ENCODE measurements at places on chromosomes 1 and 21. TPM values are rescaled to one million over a fixed set of nuclear protein-coding genes. Genes with fewer than 3 reads are reported as not detected.

DNA sequence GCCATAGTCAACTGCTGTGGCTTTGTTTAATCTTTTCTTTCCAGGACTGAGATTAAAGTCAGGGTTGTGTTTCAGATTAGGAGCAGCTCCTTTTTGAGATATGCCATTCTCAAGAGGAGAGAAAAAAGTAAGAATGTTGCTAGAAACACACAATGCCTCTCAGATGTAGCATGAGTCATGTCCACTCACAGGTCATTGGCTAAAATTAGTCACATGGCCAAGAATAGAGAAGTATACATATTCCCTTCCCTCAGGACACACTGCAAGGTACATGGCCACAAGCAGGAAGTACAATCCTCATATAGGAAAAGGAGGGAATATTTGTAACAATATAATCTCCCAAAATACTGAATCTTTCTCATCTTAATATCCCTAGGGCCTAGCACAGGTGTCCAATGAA lies 141.9 kb upstream of the PTBP2 start:
- DNase-seq = peak; percentile 35

Gene FCGR3B
- not detected for total RNA-seq

DNA sequence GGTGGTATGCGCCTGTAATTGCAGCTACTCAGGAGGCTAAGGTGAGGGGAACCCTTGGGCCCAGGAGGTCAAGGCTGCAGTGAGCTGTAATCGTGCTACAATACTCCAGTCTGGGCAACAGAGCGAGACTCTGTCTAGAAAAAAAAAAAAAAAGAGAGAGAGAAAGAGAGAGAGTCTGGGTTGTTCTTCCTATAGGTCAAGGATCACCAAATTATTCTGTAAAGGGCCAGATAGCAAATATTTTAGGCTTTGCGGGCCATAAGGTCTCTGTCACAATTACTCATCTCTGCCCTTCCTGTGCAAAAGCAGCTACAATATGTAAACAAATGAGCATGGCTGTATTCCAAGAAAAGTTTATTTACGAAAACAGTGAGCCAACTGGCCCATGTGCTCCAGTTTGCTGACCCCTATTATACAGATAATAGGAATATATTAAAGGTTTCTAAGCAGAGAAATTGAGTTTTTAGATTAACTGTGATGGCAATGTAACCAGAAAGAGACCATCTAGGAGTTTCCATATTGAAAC lies 2.1 kb downstream of the SASS6 start:
- DNase-seq = no peak

DNA sequence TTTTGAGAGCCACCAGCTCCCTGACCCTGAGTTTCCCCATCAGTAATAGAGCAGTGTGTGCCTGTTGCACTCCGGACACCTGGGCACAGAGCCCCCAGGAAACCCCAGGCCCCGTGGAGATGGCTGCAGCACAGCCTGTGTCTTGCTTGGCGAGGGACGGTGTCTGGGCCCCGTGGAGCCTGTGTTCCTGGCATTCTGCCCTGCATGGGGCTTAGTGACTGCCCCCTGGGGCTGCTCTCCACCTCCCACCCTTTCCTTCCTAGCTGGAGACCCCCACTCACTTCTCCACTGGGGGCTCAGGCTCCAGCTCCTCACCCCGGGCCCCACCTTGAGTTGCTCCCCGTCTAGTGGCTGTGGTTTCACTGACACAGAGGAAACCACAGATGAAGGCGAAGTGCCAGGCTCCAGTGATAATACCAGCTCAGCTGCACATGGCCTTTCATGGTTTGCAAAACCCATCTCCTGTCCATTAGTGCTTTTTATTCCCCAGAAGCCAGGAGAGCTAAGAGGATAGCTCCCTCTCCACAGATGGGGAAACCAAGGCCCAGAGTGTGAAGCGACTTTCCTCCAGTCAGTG lies 39.4 kb downstream of the DMRTB1 start:
- no peak for DNase-seq

- DNase-seq = no peak
These were observed 169.9 kb upstream of the CSF3R start for GRCh38 chr1:36652586-36652985.

Gene APOBEC4
- not detected for total RNA-seq

GRCh38 chr1:211493876-211494653 lies 2.1 kb upstream of the RD3 start:
- DNase-seq = no peak

DNA sequence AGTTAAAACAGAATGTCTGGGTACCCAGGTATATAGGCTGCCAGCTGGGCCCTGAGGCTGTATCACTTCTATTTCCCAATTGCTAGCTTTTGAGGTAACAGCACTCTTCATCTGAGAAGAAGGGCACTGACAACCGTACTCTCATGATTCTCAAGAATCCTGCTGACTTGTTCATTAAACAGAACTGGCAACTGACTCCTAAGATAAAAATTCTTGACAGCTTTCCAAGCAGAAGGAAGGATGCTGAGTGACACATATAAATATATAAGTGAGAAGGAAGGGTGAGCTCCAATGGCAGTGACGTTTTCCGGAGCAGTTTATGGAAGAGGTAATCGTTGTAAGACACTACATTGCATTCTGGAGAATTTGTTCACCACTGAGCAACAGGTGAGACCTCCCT lies 48.1 kb upstream of the NRIP1 start:
- DNase-seq = no peak

- peak; percentile 24 for DNase-seq
These were observed 83.4 kb downstream of the USP24 start for GRCh38 chr1:55131801-55132200.

- no peak for DNase-seq
These were observed 134.1 kb downstream of the ZC3H11B start for GRCh38 chr1:219478811-219479210.

DNA sequence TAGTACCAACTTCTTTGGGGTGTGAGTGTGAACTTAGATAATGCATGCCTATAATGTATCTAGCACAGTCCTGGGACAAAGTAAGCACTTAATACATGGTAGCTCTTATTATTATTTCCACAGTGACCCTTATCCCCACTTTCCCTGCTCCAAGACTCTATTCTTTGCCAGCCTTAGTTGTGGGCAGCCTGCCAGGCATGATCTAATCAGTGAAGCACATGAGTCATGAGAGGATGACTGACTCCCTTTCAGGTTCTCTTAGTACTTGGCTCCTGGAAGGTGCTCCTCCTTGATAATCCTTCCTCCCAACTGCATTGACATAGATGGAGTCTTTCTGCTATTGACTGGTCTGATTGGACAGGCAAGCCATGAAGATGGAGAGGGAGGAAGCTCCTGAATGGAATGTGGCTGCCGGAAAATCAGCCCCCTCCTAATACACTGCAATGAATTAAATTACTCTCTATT lies 17.4 kb upstream of the GNG12 start:
- DNase-seq = peak; percentile 91

Gene TDRD5
- total RNA-seq = not detected

DNA sequence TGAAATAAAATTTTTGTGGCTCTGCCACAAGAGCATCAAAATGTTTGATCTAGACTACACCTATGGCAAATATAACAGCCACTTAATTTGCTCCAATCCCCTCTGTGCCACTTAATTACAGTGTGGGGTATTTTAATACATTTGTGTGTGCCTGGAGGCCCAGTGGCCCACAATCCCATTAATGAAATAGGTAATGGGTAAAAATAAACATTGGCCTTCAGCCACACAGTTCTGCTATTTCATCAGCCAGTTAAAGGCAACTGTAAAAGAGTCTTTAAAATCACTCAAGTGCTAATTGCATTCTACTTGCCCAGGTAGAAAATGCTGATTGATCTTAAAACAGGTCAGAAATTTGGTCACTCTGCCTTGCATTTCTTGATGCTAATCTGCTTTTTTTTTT lies 151.6 kb upstream of the UBE2U start:
- no peak for DNase-seq

GRCh38 chr21:38494251-38494642 lies 4.0 kb downstream of the ERG start:
- DNase-seq = no peak

Gene C1orf185
- not detected for total RNA-seq

Gene GIPC2
- under 0.01 TPM for total RNA-seq

Data from mammary epithelial cell (primary cell).